ENCODE measurements at places on chromosomes 7 and 10.

- peak; percentile 89 for DNase-seq
Observed at GRCh38 chr10:91908337-91909116, 759 bp downstream of the FGFBP3 start.

GRCh38 chr10:128907155-128907941 lies 559.7 kb upstream of the MGMT start:
- no peak for DNase-seq

DNA sequence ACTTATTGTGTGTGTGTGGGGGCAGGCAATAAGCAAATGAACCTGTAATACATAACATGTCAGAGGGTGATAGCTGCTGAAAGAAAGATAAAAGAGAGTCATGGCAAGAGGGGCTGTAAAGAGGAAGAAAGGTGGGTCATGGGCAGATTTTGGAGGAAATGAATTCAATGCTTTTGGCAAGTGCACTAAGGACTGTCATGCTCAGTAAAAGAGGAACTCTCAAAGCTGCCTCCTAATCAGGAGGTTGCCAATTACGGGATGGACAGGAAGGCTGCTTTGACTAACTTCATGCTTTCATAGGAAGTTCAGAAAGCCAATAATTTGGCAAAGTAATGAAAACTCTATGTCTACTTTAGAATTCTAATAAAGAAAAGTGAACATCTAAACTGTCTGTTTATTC lies 401.2 kb downstream of the SH2D4B start:
- no peak for DNase-seq

DNA sequence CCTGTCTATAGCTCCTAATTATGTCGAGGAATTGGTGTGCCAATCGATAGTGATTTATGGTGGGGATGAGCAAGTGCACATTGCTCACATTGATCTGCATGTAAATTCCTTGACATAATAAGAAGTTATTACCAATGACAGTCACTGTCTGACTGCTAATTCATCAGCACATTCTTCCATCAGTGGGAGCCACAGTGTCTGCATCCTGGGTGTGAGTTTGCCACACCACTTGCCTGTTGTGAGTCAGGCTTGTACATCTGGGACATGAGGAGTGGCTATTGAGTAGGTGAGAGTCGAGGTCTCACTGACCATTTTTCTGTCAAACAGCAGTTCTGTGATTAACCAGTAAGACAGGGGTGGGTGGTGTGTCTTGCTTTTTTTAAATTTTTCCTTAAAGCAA lies 263.4 kb downstream of the LRMDA start:
- no peak for DNase-seq

GRCh38 chr10:22821501-22821900 lies 106.4 kb upstream of the ARMC3 start:
- DNase-seq, result no peak

DNA sequence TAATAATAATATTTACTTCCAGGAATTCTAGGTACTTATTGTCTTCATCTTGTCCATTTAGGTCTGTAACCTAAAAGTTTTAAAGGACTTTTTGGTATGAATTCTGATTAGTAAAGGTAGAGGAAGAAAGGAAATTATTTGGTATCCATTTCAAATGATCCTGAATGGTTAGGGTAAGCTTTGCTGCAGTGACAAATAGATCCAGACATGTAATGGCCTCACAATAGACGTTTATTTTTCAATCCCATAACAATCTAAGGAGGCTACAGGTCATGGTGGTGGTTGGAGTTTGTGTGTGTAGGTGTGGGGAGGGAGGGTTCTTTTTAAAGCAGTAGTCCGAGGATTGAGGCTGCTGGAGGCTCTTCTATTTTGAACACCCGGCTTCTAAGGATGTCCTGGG lies 5.3 kb downstream of the FBH1 start:
- no peak for DNase-seq

DNA sequence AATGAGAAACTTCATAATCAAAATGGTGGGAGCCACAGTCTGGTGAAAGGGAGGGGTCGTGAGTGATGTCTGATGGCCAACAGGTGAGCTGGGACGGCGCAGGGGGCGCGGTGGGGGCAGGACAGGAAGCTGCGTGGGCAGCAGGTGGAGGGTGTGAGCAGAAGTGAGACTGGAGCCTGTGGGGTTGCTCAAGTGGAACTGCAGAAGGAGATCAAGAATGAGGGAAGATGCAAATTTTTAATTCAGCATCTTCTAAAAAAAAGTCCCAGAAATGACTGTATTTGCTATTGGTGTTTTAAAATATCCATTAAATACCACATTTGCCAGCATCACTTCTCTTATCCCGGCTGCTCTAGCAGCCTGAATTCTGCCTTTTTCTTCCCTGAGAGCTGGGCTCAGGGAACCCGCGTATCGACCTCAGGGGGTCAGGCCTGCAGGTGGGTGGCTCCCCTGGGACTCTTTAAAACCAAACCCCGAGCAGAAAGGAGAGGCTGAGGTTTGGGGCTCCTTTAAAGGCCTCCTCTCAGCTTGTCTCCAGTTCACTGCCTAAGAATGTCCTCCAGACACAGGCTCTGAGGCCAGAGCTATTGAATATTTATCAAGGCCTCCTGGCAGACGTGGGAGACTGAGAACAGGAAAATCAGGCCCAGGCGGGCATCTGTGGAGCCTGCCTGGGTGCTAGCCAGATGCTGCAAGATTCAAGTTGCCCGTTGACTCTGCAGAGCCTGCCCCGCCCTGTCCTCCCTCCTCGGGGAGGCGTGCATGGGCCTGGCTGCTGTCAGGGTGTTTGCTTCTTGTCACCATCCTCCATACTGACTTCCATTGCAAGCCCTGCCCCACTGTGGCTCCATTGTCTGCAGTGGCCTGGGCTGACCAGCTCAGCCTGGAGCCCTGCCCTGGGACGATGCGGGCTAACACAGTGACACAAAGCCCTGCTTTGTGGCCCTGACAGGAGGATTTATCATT lies 53.9 kb downstream of the SYPL1 start:
- peak; percentile 82 for DNase-seq

- no peak for DNase-seq
Observed at GRCh38 chr7:86025807-86026206, 617.9 kb upstream of the GRM3 start.
